ENCODE measurements at places on chromosomes 2 and 18.

DNA sequence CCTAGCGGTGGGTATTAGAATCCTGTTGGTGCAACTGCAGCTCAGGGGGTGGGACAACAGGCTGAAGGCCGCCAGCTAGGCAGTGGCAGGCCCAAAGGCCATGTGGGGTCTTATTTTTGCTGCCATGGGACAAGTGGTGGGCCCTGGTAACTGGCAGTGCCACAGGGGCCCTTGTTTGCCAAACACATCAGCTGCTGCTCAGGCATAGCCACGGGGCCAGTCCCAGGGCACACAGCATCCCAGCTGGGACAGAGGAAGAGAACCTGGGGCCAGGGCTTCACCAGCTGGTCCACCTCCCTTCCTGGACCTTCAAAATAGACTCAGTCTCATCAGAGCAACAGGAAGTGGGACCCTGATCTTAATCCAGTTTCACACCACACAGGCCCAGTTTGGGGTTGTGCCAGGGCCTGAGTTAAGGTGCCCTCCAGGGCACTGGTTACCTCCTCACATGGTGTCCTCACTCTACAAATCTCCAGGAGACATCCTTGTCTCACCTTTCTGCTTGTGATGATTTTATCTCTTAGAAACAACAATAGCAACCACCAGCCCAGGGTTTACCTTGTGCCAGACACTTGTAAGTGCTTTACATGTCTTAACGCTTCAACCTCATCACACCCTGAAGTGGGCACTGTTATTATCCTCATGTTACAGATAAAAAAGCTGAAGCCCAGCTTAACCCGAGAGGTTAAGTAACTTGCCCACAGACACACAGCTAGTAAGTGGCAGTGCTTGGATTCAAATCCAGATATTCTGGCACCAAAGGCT is 98.5 kb downstream of the GYPC start:
- DNase-seq, result peak; percentile 10

DNA sequence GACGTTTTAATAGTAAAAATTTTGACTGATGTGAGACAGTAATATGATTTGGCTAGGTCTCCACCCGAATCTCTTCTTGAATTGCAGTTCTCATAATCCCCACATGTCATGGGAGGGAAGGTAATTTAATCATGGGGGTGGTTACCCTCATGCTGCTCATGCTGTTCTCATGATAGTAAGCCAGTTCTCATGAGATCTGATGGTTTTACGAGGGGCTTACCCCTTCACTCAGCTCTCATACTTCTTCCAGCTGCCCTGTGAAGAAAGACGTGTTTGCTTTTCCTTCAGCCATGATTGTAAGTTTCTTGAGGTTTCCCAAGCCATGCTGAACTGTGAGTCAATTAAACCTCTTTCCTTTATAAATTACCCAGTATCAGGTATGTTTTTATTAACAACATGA is 327.0 kb upstream of the CDH7 start:
- DNase-seq, result no peak

DNA sequence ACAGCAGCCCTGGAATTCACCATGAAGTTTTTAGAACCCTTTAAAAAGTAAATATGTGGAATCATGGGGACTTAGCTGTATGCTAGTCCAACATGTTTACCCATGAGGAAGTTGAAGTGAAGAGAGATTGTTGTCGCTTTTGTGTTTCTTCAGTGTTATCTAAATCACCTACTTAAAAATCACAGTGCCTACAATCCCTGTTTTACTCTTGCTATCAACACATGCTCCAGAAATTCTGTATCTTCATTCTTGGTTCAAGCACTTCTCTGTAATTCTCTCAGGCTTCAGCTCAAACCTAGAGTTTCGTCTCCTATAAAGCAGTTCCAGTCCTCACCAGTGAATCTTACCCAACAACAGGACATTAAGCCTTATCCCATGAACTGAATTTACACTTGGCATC is 30.5 kb upstream of the CHMP1B start:
- DNase-seq, result no peak

- DNase-seq, result no peak
Measured at GRCh38 chr2:216768908-216769411, 73.6 kb upstream of the IGFBP5 start.

DNA sequence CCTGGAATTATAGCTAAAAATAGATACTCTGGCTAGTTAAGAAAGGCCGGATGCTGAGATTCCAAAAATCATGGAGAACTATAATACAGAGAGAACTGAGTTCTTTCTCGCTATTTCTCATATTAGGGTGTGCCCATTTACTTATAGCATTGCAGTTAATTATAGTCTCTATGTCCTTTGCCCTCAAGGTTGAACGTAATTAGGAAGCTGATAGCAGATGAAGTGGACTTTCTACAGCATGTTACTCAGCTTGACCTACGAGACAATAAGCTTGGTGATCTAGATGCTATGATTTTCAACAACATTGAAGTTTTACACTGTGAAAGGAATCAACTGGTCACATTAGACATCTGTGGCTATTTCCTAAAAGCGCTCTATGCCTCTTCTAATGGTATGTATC is 187.4 kb downstream of the PHLPP1 start:
- no peak for DNase-seq

GRCh38 chr2:40220177-40220925 is 231.5 kb downstream of the SLC8A1 start:
- no peak for DNase-seq

- DNase-seq, result no peak
Measured at GRCh38 chr18:59057969-59058368, 81.7 kb upstream of the SEC11C start.

GRCh38 chr2:120744817-120745216 is 9.1 kb downstream of the GLI2 start:
- no peak for DNase-seq

DNA sequence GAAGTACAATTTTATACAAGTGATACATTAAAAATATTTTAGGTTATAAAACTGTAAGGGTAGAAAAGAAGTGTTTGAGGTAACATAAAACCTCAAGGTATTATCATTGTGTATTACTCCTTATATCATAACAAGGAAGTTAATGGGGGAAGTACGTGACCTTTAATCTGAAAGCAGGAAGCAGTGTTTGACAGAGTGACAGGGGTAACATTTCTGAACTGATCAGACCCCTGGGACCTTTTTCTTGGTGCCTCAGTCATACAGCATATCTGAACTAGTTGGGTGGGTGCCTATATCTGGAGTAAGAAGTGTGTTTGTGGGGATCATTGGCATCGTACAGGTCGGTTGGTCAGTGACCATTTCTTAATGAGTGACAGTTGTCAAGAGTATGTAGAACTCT is 43.0 kb downstream of the MALT1 start:
- no peak for DNase-seq

DNA sequence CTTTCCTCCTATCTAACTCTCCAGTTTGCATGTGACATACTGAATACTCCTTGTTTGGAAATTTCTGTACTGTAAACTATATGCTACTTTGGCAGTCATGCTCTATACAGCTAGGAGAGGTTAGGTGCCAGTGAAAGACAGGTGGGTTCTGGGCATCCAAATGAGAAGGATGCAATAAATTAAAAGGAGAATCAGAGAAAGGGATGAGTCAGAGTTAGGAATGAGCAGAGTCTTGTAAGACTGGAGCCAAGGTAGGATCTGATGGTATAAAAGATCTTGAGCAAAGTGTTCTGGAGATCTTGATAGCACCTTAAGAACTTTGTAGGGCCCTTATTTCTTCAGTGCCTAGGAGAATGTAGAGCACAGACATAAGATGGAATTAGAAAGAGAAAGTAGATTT is 58.7 kb upstream of the STAM2 start:
- no peak for DNase-seq

DNA sequence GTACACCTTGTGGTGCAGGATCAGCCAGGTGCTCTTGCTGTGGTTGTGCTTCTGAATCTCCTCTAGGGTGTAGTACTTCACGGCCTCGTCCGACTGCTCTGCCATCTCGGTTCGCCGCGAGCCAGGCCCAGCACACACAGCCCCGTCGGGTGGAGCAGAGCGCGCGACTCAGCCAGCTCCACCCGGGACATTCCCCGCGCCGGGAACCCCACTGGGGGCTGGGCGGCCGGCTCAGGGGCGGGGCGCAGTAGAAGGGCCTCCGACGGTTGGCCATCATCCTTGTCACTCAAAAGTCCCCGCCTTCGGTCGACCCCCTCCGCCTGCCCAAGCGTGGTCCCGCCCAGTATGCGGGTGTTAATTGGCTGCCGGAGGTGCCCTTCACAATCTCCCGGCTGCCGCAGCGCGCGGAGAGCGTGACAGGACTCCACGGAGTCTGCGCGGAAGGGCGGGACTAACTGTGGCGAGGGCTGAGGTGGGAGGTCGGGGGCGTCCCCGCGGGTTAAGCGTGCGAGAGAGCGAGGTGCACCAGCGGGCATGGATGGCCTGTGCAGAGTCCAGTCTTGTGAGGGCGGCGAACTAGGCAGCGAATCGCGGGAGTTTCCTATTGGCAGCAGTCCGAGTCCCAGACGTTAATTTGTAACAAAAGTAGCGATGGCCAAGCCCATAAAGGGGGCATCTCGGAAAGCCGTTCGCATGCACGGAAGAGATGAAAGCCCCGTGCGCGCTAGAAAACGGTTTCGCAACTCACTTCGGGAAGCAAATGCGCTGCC is at the start of gene CYB5A:
Gene CYB5A (minus strand): TSS at position 193 of the 770 bp plus-strand sequence. CDS start 88 bp downstream, at position 105.
- peak; percentile 100 for DNase-seq

DNA sequence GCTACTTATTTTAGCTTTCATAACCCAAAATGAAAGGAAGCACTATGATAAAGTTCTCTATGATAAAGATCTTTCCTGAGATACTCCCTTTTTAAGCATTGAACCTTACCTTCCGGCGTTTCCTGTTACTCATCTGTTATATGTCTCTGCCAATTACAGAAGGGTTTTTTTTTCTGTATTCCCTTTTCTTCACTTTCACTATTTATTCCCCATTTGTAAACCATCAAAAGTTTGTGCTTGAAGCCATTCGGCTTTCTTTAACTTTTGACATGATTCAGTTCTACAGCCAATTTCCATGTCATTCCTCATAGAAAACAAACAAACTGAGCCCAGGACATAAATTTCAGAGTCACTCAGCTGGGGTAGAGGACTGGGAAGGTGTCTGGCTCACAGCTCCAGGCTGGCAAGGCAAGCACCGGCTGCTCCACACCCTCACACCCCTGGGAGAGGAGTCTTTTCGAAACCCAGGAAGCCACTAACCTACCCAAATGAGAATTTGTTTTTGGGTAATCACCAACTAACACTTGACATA is 429.4 kb upstream of the TRIB2 start:
- DNase-seq, result no peak

DNA sequence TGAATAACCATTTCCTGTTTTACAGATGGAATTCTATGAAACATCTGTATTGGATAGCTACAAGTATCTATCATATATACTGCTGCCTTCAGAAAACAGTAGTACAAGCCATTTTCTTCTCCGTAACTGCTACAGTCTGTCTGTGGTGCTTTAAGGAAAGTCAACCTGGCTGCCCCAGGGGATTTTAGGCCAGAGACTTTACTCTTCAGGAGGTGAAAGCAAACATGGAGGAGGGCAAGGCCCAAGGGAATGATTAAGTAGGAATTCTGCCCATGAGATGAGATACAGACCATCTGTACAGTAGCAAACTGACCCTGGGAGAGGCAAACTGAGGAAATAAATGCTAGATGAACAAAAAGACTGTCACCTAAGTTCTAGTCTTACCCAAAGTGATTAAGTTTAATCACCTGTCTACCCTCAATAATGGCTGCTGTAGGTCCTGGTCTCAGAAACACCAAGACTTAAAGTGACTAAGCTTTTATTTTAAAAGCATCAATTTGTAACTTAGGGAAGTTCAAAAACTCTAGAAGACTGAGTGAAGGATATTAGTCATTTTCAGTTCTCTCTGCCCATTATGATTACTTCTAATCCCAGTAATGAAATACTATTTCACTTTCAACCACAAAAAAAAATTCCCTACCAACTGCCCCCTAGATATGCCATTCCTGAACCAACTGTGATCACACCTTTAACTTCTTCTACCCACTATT is 14.8 kb downstream of the MBD2 start:
- no peak for DNase-seq

- no peak for DNase-seq
Measured at GRCh38 chr2:73700131-73700611, 37.0 kb downstream of the TPRKB start.

DNA sequence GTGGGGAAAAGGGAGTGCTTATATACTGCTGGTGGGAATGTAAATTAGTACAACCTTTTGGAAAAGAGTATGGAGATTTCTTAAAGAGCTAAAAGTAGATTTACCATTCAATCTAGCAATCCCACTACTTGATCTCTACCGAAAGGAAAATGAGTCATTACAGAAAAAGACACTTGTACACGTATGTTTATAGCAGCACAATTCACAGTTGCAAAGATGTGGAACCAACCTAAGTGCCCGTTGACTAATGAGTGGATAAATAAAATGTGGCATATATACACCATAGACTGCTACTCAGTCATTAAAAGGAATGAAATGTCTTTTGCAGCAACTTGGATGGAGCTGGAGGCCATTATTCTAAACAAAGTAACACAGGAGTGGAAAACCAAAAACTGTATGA is 29.5 kb downstream of the FLACC1 start:
- DNase-seq, result no peak

DNA sequence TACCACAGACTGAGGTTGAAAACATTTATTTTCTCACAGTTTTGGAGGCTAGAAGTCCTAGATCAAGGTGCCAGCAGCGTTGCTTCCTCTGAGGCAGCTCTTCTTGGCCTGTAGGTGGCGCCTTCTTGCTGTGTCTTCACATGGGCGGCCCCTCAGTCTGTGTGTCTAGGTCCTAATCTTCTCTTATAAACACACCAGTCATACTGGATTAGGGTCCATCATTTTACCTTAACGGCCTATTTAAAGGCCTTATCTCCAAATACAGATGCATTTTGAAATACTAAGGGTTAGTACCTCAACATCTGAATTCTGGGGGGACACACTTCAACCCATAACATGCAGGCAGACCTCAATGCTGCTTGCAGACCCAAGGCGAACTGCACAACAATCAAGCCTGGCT is 4.4 kb upstream of the RMC1 start:
- peak; percentile 59 for DNase-seq

DNA sequence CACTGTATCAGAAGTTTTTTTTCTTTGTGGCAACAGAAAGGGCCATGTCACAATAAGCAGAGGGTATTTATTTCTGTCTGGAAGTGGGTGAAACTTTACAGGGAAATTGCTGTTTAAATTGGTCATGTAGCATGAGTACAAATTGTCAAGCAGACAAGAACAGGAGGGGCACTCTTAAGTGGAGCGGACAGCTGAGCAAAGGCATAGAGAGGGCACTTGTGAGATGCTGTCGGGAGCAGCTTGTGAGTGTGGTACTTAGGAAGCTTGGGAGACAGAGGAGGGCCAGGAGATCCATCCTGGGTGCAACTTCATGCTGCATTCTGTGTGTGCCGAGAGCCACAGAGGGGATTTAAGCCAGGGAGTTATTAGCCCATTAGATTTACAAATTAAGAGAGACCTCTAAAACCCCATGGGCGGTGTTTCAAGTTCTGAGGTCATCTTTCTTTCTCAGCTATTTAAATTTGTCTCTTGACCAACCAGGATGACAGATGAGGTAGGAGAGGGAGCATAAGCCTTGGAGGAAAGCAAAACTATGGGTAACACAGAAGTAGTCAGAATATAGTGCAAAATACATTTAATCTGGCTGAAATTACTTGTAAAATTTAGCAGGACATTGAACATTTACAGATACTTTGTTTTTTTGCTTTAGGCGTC is 30.4 kb downstream of the INPP4A start:
- DNase-seq, result no peak
